ENCODE measurements at places on chromosomes 3 and 15. TPM values are rescaled to one million over a fixed set of nuclear protein-coding genes. Genes with fewer than 3 reads are reported as not detected.

GRCh38 chr3:109851854-109852253, 514.5 kb upstream of the DPPA4 start:
- DNase-seq: no peak

GRCh38 chr3:10352146-10352911, 31.4 kb upstream of the SEC13 start:
- DNase-seq: no peak

TTC23 gene
- 57.0 TPM for total RNA-seq

LSAMP gene
- 24.0 TPM for total RNA-seq

ZMYND10 gene
- total RNA-seq: 1.2 TPM

DNA sequence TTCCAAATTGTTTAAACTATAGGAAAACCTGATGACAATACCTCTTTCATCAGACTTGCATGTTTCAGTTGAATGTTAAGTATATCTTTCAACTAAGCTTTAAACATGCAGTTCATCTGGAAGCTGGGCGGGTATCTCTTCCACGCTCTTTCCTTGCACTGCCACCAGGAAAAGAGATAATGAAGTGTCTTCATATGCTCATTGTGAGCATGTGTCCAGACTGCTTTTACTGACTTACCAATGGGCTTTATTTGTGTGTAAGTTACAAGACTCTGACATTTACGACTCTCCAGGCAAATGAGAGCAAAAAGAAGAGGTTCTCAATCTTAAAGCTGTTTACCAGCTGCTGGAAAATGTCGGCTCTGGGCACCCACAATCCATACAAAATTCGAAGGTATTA, 52.8 kb downstream of the TMEM212 start:
- DNase-seq: no peak

DGKG gene
- 9.3 TPM for total RNA-seq

LRCH3 gene
- 138 TPM for total RNA-seq

PARP15 gene
- 1.3 TPM for total RNA-seq

DNA sequence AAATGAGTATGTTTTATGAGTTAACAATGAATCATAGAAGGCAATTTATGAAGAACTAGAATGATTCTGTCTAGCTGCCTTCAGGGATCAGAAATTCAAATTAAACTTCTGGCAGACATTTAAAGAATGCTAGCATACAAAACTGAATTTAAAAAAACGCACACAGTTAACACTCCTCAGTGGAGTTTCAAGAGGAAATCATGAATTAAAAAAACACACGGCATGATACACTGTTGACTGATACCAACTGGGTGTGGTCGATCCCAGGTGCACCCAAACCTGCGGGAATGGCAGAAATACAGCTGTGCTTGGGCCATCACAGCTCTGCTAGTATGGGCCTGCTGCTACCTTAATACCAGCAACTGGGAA, 526.0 kb downstream of the FOXP1 start:
- DNase-seq: no peak

- no peak for DNase-seq
These were observed 45.3 kb upstream of the MAP3K13 start for GRCh38 chr3:185317674-185318073.

DNA sequence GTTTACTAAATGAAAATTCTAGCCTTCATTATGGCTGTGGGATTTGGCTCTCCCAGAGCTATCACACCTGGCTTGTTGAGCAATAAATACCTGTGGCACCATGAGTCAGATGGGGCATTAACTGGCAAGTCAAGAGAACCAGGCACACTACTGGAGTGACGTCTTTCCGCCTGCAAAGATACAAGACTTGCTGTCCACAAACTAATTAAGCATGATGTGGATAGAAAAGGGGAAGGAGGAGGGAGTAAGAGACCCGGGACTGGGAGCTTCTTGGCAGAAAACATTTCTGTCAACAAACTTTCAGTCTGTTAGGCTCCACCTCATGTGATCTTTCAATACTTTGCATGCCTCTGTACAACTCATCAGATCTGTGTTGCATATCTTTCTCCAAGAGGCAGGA, 56.5 kb downstream of the CLDN1 start:
- DNase-seq: no peak

DNA sequence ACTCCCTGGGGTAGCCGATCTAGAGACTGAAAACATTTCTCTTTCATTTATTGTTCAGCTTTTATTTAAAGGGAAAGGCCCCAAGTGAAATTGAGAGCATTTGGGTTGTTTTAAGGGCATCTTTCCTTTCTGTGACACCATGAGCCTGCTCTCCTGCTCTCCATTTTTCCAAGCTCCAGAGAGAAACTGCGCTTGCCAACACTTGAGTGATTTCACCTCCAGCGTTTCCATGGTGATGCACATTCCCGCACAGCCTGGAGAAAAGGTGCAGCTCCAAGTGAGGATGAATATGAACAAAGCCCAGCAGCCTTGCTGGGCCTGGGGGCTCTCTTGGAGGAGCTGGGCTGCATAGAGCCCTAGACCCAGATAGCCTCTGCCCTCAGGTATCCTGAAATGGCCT, 159.2 kb upstream of the PPP2R3A start:
- no peak for DNase-seq

DNA sequence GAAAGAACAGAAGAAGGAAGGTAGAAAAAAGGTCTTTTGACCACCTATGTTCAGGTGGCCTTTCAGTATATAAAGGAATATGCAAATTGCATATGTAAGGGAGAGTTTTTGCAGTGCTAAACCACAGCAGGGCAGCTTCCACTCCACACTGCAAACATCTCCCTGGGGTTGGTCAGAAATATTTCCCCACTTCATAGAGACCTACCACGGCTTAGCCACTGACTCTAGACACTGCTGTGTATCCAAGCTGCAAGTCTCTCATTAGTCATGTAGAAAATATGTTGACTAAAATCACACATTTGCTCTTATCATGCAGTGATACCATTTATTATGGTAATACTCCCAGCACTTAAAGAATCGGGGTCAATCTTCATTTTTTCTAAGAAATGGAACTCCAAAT, 214.9 kb upstream of the NR2F2 start:
- no peak for DNase-seq

- DNase-seq: no peak
These were observed 3.7 kb downstream of the RUBCN start for GRCh38 chr3:197733042-197733441.

GDPGP1 gene
- total RNA-seq: 6.6 TPM

- DNase-seq: peak; percentile 65
These were observed 11.1 kb downstream of the SIAH2 start for GRCh38 chr3:150751781-150752263.

GRCh38 chr15:92683511-92683834, 27.9 kb upstream of the FAM174B start:
- DNase-seq: no peak

DNA sequence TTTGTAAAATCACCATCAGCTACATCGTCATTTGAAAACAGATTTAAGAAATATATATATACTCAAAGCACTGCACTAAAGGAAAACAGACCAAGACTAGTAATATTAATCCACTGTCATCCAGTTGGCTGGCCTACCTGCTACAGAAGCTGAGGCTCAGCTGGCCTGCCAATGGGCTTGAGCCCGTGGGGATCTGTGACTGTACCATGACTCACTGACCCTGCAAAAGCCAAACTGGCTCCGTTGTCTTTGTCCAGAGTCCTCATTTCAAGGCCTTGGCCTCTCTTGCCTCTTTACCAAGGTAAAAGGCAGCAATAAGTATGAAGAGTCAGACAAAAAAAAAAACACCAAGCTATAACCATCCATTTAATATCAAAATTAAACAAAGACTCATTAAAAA, 463.5 kb upstream of the RASGRP1 start:
- DNase-seq: no peak

GRCh38 chr15:63923993-63924950, 90.5 kb upstream of the HERC1 start:
- no peak for DNase-seq

GXYLT2 gene
- 71.5 TPM for total RNA-seq

MCF2L2 gene
- 3.6 TPM for total RNA-seq

DNA sequence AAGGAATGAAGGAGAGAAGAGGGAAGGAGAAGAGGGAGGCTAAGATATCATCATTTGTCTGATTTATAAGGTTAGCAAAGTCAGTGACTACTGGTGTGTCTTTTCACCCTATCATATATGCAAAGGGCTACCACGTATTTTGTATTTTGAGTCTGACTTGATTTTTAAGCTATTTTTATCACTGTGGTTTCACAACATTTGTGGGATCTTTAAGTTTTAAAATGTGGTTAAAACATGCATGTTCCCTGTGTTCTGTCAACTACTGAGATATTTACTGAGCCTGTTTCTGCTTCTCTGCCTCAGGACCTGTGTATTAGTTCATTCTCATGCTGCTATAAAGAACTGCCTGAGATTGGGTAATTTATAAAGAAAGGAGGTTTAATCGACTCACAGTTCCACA, 22.5 kb upstream of the SPTSSB start:
- no peak for DNase-seq

DNA sequence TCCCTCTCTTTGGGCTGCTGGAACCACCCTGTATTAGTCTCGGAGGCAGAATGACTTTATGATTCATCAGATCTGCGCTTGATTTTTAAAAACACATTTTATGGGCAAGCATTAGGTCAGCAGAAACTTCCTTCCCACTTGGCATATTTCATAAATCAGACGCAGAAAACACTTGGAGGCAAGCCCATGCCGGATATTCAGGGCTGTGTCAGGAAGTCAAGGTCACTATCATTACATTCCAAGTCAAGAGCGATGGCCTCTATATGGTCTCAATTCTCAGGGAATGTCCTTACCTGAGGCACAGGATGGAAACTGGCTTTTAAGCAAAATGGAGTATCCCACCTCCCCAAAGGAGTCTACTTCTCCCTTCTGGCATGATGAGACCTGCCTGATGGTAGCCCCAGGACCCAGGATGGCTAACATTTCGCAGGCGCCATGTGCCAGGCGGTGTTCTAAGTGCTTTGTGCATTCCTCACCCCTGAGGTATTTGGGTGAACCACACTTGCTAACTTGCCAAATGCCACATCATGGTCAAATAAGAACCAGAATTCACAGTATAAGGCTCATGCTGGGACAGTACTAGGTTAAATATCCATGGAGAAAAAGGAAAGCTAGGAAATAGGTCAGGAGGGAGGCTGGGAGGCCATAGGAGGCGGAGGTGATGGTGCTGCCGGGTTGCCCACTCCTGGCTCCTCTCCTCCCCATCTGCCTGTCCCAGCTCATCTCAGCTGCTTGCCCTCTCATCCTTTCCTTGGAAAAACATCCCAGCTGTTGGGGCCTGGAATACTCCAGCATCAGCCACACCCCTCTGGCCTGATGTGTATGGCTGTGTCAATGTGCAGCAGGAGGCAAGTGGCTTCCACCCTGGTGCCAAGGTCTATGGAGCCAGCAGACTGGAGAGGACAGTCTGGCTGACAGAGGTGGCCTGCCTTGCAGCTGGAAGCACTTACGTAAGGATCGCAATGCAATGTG, 18.8 kb downstream of the BCL2L10 start:
- DNase-seq: no peak
